ENCODE measurements at places on chromosomes 13 and 19.

- H3K36me3 ChIP-seq = peaks cover 7% of the 10 kb centered on the region
- no peak overlapping the region for H3K4me3 ChIP-seq
- peaks cover 18% of the 10 kb centered on the region for H3K4me1 ChIP-seq
- H3K27me3 ChIP-seq = peaks cover 4% of the 10 kb centered on the region
- DNase-seq = no peak
Observed at GRCh38 chr13:28473044-28473443, 21.9 kb downstream of the FLT1 start.

DNA sequence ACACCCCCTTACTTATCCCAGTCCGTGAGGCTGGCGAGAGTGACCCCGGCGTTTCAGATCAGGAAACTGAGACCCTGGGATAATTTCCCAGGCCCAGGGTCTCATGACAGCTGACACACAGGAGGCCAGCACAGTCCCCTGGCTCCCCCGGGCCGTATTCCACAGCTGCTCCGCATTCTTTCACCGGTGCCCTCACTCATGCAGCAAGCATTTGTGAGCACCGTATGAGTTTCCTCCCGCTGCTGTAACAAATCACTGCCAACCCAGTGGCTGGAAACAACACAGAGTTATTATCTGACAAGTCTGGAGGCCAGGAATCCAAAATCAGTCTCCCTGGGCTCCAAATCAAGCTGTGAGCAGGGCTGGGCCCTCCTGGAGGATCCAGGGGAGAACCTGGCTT is 21.3 kb downstream of the GADD45B start:
- peaks cover 22% of the 10 kb centered on the region for H3K27me3 ChIP-seq
- H3K36me3 ChIP-seq = no peaks in the 10 kb centered on the region
- DNase-seq = no peak

DNA sequence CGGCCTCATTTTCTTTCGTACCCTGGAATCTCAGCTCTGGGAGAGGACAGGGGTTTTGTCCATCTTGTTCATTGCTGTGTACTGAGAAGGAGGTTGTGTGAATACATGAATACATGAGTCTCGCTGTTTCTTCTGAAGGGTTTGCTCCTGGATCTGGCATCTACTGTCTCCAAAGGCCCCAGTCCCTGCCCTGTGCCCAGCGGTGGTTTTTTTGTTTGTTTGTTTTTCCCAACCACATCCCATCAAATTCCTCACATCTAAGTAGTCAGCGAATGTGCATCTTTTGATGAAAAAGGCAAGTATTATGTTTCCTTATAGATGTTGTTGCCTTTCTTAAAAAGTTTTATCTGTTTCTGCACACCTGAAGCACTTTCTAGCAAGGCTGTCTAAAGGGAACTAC is 12.5 kb downstream of the DCAF15 start:
- no peak overlapping the region for H3K27ac ChIP-seq
- DNase-seq = no peak
- no peaks in the 10 kb centered on the region for H3K27me3 ChIP-seq
- H3K4me1 ChIP-seq = no peaks in the 10 kb centered on the region
- no peak overlapping the region for H3K4me3 ChIP-seq
- peaks cover 16% of the 10 kb centered on the region for H3K36me3 ChIP-seq

GRCh38 chr19:55134736-55135135 is 14.3 kb downstream of the TNNT1 start:
- H3K4me1 ChIP-seq = no peaks in the 10 kb centered on the region
- H3K4me3 ChIP-seq = no peak overlapping the region
- no peak for DNase-seq
- no peaks in the 10 kb centered on the region for H3K36me3 ChIP-seq
- peaks cover 24% of the 10 kb centered on the region for H3K27me3 ChIP-seq

DNA sequence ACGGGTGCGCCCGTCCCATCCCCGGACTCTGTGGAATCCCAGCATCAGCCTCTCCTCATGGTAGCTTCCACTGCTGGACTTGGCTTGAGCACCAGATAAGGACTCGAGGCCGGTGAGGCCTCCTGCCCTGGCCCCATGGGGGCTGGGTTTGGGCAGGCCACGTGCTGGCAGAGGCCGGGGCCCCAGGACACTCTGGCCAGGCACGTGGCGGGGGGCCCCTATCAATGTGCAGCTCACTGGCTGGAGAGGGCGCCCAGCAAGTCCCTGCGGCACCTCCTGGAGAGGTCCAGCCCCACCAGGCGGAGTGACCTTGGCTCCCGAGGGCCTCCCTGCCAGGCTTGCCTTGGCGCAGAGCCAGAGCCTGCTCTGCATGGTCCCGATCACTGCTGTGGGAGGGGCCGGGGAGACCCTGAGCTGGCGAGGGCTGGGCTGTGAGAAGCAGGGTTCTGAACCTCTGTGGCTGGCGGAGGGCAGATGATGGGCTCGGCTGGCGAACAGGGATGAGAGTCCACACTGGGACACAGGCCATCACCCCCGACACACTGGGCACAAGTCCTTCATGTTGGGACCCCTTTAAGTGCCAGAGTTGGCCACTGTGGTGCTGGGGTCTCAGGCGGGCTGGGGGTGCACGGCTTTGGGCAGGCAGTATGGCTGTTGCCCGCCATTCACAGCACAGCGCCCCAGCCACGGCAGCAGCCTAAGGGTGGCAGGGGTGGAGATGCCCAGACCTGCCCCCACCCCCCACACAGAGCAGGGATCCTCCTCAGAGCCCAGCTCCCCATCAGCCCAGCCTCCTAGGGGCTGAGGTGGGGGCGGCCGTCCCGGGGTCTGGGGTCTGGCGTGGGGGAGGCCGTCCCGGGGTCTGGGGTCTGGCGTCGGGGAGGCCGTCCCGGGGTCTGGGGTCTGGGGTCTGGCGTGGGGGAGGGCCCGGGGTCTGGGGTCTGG is 19.1 kb downstream of the CEBPG start:
- H3K27me3 ChIP-seq = no peaks in the 10 kb centered on the region
- no peak for DNase-seq
- no peak overlapping the region for H3K27ac ChIP-seq

DNA sequence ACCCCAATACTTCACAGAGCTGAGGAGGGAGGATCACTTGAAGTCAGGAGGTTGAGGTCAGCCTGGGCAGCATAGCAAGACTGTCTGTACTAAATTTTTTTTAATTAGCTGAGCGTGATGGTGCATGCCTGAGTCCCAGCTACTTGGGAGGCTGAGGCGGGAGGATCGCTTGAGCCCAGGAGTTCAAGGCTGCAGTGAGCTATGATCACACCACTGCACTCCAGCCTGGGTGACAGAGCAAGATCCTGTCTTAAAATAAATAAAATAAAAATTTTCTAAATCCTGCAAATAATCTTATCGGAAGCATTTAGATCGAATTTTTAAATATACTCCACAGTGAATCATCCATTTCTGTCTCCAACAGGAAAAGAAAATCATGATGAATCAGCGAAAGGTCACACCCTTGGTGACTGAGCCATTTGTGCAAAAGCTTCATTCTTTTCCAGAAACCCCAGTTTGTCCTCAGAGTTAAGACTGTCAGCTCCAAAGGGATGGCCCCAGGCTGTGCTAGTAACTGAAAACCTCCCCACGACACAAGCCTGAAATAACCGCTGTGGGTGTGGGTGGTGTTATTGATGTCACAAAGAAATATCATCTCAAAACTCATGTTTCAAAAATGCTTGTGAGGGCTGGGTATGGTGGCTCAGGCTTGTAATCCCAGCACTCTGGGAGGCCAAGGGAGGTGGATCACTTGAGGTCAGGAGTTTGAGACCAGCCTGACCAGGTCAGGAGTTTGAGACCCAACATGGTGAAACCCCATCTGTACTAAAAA is 167.6 kb downstream of the PTPRS start:
- H3K27ac ChIP-seq = no peak overlapping the region
- peaks cover 7% of the 10 kb centered on the region for H3K4me1 ChIP-seq
- no peaks in the 10 kb centered on the region for H3K36me3 ChIP-seq
